ENCODE measurements at places on chromosomes 2 and 18. TPM values are rescaled to one million over a fixed set of nuclear protein-coding genes. Genes with fewer than 3 reads are reported as not detected.

The NCOA1 gene
- 132 TPM for polyA plus RNA-seq

DNA sequence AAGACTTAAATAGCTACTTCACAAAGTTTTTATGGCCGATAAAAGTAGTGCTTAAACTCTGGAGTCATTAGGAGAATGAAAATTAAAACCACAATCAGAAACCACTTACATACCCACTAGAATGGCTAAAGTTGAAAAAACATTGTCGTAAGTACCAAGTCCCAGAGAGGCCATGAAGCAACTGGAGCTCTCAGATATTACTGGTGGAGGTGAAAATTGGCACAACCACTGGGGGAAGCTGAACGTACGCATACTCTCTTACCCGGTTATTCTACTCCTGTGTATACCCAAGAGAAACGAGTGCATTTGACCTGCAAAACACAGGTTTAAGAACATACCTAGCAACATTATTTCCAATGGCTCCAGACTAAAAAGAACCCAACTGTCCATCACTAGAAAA, 76.5 kb upstream of the TMEM247 start:
- no peak for DNase-seq

GRCh38 chr2:226607379-226607778, 192.2 kb downstream of the IRS1 start:
- DNase-seq: no peak

GRCh38 chr2:46010925-46011490, 286.2 kb upstream of the EPAS1 start:
- DNase-seq: no peak

DNA sequence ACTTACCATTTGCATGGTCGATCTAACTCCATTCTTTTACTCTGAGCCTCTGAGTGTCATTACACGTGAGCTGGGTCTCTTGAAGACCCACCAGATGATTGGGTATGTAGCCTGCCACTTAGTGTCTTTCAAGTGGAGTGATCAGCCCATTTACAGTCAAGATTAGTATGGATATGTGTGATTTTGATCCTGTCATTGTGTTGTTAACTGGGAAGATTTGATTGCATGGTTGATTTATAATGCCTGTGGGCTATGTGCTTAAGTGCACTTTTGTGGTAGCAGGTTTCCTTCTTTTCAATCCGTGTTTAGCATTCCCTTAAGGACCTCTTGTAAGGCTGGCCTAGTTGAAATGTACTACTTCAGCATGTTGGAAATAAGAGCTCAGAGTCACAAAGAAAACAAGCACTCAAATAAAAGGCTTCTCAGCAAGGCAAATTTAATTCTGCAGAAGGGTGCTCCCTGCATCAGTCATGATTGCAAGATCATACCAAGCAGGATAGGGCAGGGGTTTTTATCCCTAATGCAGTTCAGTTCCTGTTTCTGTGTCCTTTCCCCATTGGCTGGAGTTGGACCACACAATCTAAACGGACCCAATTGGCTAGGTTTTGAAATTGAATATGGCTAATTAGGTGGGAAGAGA, 230.7 kb upstream of the SYT4 start:
- DNase-seq: no peak

- no peak for DNase-seq
These were observed 214.4 kb upstream of the DSEL start for GRCh38 chr18:67730886-67731285.

The PTPRM gene
- 80.2 TPM for polyA plus RNA-seq

DNA sequence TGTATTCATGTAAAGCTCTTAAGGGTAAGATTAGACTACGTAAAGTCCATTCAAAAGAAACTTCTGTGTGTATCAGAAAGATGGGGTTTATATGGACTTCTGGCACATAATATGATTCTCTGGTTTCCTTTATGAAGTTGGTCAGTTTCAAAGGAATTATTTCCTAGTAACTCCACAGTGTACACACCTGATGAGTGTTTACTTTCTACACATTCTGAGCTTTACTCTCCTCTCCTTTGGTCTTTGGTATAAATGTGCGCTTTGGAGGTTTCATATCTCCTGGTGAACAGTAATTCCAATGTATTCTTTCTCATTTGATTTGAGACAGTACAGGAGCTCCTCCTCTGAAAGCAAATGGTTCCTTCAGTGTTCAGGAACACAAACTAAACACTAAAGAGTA, 88.1 kb downstream of the OXER1 start:
- no peak for DNase-seq

GRCh38 chr2:21535826-21536225, 412.1 kb downstream of the TDRD15 start:
- no peak for DNase-seq

The NEDD4L gene
- polyA plus RNA-seq: 45.4 TPM

GRCh38 chr2:104538077-104538476, 315.8 kb upstream of the POU3F3 start:
- no peak for DNase-seq

DNA sequence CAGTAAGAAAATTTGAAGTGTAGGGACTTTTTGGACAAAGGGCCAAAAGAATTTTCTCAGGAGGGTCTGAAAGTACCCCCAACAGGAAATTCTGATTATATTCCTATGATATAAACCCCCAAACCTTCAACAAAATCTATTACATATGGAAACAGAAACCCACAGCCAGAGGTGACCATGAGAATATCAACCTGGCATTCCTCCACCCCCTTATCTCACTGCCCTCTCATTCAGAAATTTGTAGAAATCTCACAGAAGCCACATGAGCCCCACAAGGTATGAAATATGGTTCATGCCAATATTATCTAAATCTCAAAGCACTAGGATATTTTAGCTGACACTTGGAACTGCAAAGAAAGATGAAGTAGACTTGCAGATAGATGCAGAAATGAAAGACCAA, 31.0 kb upstream of the RBBP8 start:
- DNase-seq: no peak

- no peak for DNase-seq
These were observed 224.6 kb downstream of the NAPG start for GRCh38 chr18:10750191-10751035.

DNA sequence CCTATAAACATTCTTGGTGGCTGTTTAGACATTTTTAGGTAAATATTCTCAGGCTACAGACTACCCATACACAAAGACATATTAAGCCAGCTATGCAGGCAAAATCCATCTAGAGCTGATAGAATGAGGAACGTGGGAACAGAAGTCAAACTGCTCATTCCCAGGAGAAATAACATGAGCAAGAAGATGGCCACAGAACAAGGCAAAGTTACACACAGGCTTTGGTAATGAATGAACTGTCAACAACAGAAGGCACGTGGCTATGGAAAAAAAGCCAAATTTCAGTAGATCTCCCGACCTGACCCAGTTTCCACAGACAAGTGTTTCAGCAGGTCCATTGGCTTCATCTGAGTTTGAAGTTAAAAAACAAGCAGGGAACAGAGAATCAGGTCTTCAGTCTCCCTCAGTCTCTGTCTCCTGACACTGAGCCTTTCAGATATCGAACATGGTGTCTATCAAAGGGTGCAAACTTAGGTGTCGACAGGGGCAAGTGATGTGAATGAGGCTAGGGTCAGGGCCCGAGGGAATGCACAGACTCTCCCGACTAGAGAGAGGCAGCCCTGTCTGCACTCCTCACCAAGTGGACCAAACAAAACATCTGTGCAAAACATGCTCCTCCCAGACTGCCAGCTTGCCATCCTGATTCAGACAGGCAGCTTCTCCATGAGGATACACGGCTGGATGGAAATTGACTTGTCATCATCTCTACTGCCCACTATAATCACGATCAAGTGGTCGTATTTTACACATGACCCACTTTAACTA, 25.9 kb downstream of the SIGLEC15 start:
- DNase-seq: no peak

GRCh38 chr18:29225351-29225750, 1048.4 kb upstream of the CDH2 start:
- no peak for DNase-seq

The DBI gene
- polyA plus RNA-seq: 264 TPM

The DSG4 gene
- polyA plus RNA-seq: not detected

- no peak for DNase-seq
These were observed 60.1 kb upstream of the PAX3 start for GRCh38 chr2:222358876-222359275.

DNA sequence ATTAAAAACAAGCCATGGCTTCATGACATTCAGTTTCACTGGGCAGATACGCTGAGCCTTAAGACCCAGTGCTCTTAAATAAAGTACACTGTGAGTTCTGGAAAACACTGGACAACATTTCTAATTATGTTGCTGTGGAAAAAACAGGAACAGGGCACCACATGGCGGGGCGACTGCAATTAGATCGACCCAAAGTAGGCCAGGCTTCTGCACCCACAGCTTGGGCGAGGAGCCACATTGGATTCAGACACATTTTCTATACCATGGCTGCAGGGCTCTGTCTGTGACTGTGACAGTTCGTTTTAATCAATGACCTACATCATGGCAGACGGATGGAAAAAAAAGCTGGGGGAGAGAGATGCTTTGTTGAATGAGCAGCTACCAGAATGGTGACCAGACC, 227.2 kb upstream of the HS6ST1 start:
- no peak for DNase-seq

The PROC gene
- 0.93 TPM for polyA plus RNA-seq

DNA sequence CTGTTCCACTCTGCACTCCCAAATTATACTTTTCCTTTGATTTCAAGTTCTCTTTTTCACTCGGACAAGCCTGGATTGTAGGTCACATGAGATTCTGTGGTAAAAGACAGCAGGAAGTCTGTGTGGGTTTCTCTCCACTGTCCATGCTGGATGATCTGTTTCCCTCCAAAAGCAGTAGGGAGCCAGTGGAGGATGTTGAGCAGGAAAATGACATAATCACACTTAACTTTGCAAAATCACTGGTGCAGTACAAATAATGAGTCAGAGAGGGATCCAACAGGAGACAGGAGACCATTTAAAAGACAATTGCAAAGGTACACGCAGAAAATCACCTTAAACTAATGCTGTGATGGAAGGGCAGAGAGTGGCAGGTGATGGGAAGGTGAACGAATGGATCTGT, 301.3 kb downstream of the ZNF407 start:
- DNase-seq: no peak

The EN1 gene
- polyA plus RNA-seq: 8.3 TPM

The LYG1 gene
- polyA plus RNA-seq: 2.4 TPM

- DNase-seq: no peak
These were observed 3.9 kb downstream of the HEATR5B start for GRCh38 chr2:37080266-37080665.

- DNase-seq: no peak
These were observed 177.9 kb downstream of the TRABD2A start for GRCh38 chr2:84702941-84703340.

- DNase-seq: no peak
These were observed 152.5 kb upstream of the POU3F3 start for GRCh38 chr2:104701411-104701911.
